Left renal pelvis (tissue), 4 donors: ENCODE measurements at places on chromosomes 3 and 15.

GRCh38 chr3:127484601-127485388 is 105.7 kb downstream of the TPRA1 start:
- DNase-seq: no peak

- DNase-seq: no peak
Observed at GRCh38 chr15:80615783-80616391, 79.2 kb upstream of the ABHD17C start.

GRCh38 chr3:172832983-172833382 is 82.5 kb downstream of the ECT2 start:
- no peak for DNase-seq

DNA sequence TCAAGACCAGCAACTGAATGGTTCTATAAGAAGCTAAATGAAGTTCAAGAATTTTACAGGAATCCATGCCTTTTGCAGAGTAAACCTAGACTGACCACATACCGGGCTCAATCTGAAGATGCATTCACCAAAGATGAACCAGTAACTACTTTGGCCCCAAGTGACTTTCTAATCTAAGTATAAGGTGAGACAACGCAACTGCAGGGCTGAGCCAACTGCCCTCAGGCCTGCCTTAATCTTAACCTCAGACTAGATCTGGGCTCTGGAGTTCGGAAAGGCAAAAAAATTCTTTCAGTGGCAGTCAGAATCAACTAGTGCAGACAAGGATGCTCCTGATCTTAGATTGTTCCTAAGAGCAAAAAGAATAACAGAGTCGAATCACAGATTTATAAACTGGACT is 48.3 kb downstream of the EXD1 start:
- DNase-seq: no peak

- no peak for DNase-seq
Observed at GRCh38 chr3:14119651-14120050, 5.0 kb downstream of the CHCHD4 start.

- DNase-seq: peak; percentile 50
Observed at GRCh38 chr15:43872416-43873020, 45.7 kb downstream of the WDR76 start.

- DNase-seq: no peak
Observed at GRCh38 chr3:19931180-19931692, 2.8 kb downstream of the EFHB start.
